ENCODE measurements at places on chromosomes 12 and 14.
A peak's percentile ranks its signal among the peaks of the same experiment; 100 is the strongest.

GRCh38 chr14:82549306-82549990 is 1015.8 kb upstream of the SEL1L start:
- no peak for DNase-seq

DNA sequence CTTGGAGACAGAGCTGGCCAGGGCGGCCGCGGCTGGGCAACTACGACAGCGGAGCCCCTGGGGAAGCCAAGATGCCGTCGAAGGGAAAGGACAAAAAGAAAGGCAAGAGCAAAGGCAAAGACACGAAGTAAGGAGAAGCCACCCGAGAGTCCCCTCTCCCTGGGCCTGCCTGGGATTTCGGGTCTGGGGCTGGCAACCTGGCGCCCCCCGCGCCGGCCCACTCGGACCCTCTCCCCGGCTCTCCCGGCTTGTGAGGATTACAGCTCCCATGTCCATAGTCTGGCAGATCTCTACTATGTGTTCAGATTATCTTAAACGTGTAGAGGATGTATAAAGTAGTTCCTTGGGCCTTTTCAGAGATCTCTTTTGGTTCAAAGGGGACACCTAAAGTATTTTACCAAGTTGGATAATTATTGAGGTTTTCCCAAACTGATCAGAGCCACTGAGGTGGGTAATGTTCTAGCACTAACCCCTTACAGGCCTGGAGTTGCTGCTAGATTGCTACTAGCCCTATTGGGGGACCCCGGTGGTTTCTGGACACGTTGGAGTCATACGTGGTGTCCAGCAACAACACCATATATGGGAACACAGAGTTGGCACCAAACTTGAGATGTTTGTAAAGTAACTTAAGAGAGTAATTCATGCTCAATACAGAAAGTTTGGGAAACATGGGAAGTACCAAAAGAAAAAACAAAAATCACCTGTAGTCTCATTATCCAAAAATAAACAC is 424 bp downstream of the BBOF1 start:
- no peak for DNase-seq

DNA sequence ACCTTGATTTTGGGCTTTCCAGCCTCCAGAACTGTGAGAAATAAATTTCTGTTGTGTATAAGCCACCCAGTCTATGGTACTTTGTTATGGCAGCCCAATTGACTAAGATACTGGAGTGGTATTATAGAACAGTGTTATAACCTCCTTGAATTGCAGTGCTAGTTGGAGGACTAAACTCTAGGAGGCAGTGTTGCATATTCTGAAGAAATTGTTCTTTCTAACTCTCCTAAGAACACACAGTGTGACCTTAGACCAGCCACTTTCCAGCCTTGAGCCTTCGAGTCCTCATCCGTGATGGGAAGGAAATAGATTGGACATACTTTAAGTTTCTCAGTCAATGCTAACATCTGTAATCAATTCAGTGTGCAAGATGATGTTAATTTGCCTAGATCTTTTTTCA is 22.4 kb upstream of the LRRC10 start:
- no peak for DNase-seq

DNA sequence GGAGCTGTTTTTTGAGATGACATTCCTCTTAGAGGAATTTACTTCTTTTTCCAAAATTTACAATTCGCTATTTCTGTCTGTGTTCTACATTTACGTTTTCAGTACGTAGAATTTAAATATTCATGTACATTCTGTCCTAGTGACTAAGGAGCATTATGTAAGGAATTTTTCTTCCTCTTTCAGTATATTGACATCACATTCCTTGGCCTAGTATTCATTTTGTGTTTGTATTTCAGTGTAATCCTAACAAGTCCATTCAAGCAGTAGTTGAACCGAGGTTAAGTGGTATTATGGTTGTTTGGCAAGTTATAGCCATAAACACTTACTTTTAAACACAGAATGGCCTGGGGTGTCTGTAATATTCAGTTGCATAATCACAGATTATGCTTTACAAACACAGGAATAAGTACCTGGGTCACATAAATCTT is 465.2 kb downstream of the PCNX1 start:
- peak; percentile 11 for DNase-seq

DNA sequence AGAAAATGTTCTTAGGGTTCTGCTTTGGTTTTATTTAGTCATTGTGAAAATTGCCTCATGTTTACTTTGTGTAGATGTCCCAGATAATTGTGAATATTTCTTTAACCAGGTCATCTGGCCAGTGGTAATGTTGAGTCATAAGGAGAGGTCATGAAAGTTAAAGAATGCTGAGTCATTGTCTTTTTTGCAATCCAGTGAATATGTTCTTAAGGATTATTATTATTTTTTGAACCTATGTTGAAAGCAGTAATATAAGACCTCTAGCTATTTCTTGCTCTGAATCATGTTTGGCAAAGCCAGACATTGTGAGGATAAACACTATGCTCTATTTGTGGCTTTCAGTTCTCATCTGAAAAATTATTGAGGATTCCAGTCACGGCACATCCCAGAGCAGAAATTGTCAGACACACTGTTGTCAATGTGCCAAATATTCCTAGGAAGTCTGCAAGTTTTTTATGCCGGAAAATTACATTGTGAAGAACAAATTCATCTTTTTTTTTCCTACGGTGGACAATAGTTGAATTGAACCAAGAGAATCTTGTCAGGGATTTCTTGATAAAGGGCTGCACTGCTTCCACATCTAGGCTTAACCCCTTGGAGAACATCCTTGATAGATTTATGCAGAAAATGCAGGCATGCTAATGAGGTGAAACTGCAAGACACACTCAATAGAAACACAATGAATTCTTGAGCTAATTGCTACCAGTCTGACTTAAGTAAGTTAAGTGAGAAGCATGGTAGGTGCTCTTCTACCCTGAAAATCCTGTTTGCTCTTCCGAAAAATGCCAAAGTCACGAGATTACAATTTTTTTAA is 369.6 kb downstream of the ATP23 start:
- no peak for DNase-seq

DNA sequence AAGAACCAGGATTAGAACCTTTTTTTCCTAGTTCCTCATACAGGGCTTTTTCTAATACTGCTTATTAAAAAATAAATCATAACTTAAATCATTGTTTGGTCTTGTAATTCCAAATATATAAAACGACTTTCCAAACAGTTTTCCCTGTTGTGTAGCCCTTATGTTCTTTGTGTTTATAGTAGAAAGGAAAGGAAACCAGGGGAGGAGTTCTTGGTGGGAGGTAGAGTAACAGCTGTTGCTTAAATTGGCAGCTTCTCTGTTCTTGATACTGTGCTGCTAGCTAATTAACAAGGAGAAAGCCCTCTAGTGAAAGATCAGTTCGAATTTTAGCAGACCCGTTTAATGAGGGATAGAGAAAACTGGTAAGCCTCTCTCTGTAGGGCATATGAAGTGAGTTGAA is 15.0 kb downstream of the SRP54 start:
- DNase-seq: no peak

DNA sequence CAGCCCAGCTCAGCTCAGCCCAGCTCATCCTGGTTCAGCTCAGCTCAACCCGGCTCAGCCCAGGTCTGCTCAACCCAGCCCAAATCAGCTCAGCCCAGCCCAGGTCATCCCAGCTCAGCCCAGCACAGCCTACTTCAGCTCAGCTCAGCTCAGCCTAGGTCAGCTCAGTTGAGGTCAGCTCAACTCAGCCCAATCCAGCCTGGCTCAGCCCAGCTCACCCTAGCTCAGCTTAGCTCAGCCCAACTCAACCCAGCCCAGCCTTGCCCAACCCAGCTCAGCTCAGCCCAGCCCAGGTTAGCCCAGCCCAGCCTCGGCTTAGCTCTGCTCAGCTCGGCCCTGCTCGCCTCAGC is 332.3 kb downstream of the TMEM121 start:
- no peak for DNase-seq

DNA sequence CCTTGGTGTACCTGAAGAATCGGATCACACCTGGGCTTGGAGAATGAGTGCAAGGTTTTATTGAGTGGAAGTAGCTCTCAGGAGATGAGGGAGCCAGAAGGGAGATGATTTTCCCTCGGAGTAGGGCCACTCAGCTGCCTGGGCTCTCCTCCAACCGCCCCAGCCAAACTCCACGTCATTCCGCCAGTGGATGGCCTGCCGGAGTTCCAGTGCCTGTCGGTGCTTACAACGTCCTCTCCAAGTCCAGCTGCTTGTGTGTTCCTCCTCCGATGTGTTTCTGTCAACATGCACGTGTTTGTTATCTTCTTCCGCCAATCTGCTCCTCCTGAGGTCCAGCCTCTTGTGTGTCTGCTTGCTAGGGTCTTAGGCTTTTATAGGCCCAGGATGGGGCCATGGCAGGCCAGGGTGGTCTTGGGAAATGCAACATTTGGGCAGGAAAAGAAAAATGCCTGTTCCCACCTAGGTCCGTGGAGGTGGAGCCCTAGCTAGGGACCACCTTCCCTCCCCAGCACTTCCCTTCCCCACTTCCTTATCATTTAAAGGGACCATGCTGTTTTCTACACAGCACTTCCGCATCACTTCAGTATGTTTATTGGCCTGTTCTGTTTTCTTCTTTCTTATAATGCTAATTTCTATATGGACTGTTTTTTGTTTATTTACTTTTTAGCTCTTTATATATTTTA is 343.2 kb downstream of the PDZRN4 start:
- no peak for DNase-seq

DNA sequence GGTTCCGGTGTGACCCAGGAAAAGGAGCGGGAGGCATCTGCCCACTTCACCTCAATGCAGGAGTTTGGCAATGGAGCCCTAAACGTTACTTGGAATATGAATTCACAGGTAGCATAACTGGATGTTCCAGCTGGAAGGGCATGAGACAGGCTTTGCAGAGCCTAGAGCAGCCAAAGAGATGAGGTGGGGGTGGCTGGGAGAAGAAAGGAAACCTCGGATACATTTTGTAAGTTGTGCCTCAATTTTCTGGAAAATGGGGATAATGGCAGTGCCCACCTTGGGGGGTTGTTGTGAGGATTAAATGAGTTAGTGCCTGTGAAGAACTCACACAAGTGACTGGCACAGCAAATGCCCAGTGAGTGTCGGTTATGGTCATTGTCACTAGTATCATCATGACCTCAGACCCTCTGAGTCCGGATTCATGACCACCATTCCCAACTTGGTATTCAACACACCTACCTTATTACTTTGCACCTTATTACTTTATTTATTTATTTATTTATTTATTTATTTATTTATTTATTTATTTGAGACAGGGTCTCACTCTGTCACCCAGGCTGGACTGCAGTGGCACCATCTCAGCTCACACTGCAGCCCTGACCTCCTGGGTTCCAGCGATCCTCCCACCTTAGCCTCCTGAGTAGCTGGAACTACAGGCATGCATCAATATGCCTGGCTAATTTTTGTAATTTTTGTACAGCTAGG is 56.0 kb downstream of the CLMN start:
- DNase-seq: no peak

All from GM20000 (cell line).